ENCODE measurements at places on chromosomes 7 and 10.

- no peak for DNase-seq
These were observed 19.8 kb upstream of the COL1A2 start for GRCh38 chr7:94374721-94375566.

GRCh38 chr10:112507046-112507445, 60.0 kb downstream of the VTI1A start:
- DNase-seq, result no peak

DNA sequence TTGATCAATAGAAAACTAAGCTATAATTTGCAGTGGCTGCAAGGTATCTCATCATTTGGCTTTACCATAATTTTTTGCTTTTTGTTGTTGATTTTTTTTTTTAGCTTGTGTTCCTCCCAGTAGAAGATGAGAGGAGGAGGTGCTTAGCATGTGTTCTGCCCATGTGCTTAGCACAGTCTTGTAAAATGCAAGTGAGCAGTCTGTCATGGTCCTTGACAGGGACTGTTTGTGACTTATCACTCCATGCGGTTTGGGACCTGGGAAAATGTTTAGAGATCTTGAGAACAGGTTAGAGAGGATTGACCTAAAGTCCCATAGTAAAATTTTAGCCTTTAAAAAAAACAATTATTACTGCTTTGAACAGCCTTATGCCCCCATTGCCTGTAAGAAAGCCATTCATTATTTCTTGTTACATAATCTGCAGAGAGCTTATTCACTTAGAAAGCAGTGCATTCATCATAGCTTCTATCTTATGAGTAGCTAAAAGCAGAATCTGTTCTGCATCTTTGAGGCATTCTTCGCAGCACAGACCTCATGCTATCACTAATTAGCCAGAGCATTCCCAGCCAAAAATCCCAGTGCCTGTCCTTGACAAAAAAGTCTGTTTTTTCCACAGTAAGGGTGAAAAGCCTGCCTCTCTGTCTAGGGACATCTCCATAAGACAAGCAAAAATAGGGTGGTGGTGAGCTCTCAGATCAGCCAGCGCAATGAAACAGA, 748.7 kb upstream of the GALNT17 start:
- no peak for DNase-seq

DNA sequence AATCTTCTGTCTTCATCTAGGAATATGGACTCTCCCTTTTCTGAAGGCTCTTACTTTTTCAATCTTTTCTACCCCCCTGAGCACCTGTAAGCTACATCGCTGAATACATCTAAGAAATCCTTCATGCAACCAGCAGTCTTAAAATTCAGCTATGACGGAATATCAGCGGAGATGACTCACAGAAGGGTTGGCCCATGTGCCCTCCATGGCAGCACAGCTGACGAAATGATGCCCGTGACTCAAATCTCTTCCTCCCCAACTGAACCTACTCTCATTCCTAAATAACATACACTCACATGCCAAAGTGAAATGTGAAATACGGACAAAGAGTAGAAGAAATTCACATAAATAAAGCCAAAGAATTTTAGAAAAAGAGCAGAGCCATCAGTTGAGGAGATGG, 30.3 kb upstream of the NCAPG2 start:
- no peak for DNase-seq

GRCh38 chr10:33509231-33509831, 174.9 kb upstream of the NRP1 start:
- no peak for DNase-seq

DNA sequence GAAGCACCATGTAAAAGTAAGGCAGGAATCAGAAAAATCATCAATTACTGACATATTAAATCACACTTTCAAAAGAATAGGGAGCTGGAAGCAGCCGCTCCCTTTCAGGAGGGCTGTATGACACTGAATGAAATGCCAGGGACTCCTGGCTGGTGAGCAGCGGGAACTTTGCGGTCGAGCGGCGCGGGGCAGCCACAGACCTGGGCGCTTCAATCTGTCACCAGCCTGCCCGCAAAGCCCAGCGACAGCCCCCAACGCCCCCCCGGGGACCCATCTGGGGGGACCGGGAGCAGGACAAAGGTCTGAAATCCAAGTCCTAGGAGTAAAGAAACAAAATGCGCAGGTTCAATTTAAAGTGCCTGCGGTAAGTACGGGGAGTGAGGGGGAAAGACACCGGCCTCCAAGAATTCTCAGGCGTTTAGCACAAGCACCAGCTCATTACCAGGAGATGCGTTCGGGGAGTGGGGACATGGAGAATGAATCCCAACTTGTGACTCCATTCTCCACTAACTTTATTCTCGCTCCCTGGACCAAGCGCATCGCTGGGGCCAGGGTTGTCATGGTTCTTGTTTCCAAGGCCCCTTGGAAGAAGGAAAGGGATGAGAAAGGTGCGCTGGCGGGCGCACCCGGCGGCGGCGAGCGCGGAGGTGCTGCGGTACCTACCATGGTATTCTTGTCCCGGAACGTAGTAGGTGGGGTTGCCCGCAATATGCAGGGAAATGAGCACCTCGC, 824 bp downstream of the RELN start:
- DNase-seq, result no peak

- DNase-seq, result no peak
These were observed 304.0 kb downstream of the ZEB1 start for GRCh38 chr10:31622978-31623377.

DNA sequence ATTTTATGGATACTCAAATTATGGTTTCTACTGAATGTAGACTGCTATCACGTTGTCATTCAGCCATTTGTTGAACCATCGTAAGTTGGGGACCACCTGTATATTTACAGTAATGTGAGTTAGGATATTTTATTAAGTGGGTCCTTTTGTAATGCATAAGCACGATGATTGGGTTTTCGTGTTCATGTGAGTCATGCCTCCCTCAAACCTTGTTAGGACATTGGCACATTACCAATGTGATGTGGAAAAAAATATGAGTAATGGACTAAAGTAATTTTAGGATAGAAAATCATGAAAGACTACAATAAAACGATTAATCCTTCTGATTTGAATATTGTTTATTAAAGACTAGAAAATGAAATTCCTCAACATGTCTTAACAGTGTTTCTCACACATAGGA, 8.7 kb downstream of the SMC3 start:
- no peak for DNase-seq

Data from stimulated activated CD8-positive, alpha-beta memory T cell treated with anti-CD3 and anti-CD28 coated beads, Interleukin-7, amount 100 ng/mL, for 4 hours (primary cell).